ENCODE measurements at places on chromosomes 11 and 22.

DNA sequence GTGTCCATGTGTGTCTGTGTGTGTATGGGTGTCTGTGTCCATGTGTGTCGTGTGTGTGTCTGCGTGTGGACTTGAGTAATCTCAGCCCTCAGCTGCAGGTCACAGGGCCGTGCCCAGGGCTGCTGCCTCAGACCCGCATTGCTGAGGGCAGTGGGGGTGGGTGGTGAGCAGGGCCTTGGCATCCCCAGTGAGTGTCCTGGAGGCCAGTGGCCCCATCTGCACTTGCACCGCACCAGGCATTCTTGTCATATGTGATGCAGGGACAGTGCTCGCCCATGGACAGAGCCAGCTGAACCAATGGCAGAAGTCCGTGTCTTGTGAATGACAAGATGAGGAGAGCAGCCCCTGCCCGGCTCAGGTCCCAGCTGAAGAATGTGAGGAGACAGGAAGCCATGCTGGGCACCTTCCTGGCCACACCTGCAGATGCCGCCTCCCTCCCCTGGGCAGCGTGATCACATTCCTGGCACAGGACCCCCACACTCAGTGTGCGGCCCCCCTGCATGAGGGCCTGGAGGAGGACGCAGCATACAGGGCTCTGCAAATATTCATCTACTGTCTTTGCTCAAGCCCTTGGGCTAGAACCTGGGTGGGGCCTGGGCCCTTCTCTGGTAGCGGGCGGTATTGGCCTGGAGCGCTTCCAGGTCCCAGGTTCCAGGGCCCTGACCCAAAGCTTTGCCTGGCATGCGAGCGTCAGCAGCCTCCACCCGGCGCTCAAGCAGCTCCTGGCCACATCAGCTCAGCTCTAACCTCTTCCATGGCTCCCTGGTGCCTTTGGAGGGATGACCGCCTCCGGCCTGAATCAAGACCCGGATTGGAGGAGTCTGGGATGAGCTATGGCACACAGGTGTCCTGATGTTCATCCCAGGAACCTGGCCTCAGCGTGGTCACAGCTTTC, 3.9 kb downstream of the ALDH3B2 start:
- no peak for DNase-seq

DNA sequence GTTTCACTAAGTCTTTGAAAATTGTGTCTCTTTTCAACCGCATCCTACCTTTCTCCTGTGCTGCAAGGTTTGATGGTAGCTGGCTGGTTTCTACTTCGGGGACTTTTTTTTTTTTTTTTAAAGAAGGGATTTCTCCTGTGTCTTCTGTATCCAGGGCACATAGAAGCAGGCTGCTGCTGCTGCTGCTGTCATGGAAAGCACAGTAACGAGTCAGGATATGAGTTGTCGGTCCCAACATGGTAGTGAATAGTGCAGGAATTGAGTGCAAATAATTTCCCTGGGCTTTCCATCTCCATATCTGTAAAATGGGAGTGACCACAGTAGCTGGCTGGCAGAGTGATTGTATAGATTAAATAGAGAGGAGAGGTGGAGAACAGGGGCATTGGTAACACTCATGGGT, 118.3 kb upstream of the NAV2 start:
- DNase-seq = no peak

DNA sequence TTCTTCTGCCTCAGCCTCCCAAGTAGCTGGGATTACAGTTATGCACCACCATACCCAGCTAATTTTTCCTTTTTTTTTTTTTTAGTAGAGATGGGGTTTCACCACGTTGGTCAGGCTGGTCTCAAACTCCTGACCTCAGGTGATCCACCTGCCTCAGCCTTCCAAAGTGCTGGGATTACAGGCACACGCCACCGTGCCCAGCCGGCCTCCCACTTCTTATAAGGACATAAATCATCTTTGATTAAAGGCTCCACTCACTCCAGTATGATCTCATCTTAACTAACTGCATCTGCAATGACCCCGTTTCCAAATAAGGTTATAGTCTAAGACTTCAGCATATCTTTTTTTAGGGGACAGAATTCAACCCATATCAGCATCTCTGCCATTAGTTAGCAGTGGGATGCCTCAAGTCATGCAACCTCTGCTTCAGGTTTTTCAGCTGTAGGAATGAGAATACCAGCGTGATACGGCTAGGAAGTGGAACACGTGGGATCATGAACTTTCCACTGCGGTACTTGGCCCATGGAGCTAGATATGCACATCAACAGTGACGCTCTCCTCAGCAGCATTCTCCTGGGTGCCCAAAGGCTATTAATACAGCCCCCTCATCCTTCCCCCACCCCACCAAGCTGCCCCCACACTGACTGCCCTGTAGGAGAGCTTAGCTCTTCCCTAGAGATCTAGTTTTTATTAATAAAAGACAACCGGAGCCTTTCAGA, 41.4 kb downstream of the MCHR1 start:
- no peak for DNase-seq

DNA sequence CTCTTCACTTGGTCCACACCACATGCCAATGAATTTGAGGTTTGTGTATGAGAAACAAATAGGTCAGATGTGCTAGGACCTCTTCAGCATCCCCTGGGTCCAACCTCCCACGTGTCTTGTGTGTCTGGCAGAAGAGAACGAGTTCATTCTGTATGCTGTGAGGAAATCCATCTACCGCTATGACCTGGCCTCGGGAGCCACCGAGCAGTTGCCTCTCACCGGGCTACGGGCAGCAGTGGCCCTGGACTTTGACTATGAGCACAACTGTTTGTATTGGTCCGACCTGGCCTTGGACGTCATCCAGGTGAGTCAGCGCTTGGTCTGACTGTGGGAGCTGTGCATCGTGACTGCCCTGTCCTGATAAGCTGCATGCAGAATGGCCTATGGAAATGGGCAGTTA, 101.0 kb upstream of the SORL1-AS1 start:
- no peak for DNase-seq

DNA sequence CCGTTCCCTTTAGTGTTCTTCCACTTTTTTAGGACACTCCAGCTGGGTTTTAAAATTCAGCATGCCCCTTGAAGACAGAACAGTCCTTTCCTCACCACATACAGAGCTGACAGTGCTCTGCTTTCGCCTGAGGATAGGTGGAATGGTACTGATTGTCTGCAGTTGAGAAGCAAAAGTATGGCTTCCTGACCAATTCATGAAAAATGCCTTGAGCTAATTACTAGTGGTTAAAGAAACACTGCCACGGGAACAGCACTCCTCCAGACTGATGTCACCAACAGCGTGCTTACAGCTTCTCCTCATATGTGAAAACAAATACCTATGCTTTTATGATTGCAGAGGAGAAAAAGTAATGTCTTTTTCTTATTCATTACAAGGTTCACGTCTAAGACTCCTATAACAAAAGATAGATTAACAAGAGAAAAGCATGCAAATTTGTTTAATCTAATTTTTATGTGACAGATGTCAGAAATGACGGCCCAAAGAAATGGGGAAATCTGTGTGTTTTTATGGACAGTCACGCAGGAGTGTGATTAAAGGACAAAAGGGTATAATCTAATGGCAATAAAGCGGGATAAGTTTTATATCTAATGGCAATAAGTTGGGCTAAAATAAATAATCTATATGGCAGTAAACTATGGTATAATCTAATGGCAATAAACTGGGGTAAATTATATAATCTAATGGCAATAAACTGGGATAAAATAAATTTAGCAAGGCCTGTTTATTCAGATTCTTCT, 123.4 kb upstream of the ARHGAP42 start:
- DNase-seq = no peak

GRCh38 chr22:45451972-45452371, 38.5 kb downstream of the RIBC2 start:
- no peak for DNase-seq

DNA sequence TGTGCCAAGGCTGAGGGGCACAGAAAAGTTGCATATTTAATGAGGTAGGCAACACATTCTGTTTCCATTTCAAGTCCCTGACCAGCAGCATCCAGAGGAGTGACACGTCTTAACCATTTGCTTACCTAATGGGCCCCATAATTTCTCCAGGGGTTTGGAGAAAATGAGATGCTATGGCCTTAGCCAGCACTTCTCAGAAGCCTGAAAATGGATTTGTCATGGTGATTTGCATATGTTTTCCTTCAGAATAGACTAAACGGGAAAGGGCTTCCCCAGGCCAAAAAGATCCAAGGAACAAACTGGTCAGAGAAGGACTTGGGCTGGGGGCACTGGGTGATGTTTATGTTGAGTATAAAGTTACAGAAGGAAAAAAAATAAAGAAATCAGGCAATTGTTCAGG, 16.7 kb downstream of the CSRP3 start:
- DNase-seq = no peak

DNA sequence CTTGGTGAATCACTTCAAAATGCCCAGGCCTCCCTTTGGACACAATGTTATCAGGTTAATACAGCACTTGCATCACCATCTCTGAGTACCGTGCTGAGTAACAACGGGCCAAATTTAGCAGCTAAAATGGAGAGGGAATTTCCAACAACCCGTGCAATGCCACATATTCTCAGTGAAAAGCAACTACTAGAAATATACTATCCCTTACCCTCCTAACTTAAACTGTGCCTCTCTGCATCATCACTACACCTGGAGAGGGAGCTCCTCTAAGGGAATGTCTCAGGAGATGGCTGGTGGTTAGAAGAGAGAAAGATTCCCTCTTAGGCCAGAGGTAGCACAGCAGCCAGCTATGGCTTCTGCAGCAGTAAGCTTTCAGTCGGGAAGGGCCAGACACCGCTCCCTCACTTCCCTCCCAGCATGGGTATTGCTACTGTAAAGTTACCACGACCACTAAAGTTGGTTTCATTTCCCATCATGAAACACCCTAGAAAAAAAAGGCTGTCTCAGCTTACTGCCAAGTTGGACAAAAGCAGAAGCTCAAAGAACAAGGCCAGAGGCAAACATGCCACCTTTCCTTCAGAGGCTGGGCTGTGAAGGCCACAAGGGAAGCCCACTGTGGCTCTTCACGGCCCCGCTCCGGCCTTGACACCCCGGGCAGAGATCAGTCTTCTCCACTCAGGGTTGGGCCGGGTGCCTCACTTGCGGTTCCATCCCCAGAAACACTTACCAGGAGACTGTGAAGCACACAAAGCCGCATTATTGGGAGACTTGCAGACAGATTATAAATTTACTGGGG, 3.9 kb downstream of the MAML2 start:
- DNase-seq = peak; percentile 9

DNA sequence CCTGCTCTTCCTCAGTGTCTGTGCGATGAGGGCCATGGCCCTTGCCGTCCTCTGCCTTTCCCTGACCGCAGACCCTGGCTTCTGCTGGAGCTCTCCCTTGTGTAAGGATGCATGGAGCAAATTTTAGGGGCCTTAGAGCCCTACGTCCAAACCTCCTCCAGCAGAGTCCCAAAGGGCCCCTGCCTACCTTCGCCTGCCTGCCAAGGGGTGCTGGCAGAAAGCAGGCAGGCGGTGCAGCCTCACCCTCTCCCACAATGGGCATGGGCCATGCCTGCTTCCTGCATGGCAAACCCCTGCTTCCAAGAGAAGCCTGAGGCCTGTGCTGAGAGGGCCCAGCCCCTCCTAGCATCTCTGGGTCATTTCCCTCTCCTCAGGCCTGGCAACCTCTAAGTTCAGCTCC, 71.3 kb upstream of the FGF3 start:
- no peak for DNase-seq

DNA sequence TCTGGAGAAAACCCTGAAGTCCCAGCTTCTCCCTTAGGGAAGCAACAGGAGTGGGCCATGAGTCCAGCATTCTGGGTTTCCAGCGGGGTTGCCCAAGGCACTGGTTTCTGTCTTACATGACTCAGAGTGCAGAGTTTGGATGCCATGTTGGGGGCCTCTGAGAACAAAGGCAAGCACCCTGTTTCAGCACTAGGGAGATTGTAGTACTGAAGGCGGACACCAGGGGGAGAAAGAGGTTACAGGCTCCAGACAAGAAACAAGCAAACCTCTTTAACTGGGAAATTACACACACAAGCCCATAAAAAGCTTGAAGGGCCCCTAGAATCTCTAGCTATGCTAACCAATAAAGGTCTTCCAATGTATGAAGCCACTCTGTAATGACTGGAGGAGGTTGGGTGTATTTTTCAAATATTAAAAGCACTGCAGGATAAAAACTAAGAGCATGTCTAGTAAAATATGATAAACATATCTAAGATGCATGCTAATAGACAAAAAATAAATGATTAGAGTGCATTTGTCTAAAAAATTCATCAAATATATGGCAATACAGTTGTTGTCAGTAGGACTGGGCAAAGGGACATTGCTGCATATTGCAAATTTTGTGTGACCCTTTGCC, 7.1 kb downstream of the MS4A6E start:
- peak; percentile 67 for DNase-seq

GRCh38 chr11:4375431-4376140, 7.4 kb upstream of the OR52B4 start:
- no peak for DNase-seq

All from erythroblast (primary cell).